Right lung (tissue), 10 donors: ENCODE measurements at places on chromosomes 6 and 20. TPM values are rescaled to one million over a fixed set of nuclear protein-coding genes. Genes with fewer than 3 reads are reported as not detected.

- DNase-seq, result no peak
Measured at GRCh38 chr20:62235001-62235776, 3.1 kb upstream of the OSBPL2 start.

GRCh38 chr20:14334306-14334930 is 3.0 kb downstream of the FLRT3 start:
- no peak for DNase-seq

DNA sequence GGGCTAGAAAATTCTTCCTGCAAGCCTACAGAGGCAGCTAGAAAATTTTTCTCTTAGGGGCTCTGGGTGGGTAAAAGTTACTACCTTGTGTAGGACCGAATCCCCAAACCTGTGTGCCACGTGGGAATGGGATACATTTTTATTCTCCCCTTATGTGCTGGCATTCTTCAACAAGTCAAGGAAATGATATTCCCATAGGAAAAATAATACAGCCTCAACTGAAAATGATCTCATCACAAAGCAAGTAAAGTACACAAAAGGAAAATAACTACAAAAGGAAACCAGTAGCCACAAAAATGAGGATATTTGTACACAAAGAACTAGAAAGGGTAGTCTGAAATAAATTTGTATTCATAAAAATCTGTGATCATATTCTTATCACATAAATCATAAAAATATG is 298.1 kb downstream of the LAMA2 start:
- DNase-seq, result no peak

Gene BPIFB3
- polyA plus RNA-seq, result not detected

- no peak for DNase-seq
Measured at GRCh38 chr6:7721649-7722048, 4.2 kb upstream of the BMP6 start.

DNA sequence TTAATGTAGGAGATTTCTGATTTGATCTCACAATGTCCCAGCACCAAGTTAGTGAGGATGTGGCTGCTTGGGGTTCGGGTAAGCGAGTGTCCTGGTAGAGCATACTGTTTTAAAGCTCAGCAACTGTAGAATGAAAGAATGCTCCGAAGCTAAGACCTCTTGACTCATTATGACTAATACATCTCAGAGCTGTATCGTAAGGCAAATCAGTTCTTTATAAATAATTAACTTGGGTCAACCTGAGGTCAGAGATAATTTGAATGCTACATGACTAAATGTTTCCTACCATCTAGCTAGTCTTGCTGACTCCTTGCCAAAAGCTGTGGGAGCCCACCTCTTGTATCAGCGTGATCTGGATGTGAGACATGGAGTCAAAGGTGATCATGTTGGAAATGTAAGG is 128.8 kb upstream of the PDE7B start:
- DNase-seq, result no peak

Gene EPM2A
- polyA plus RNA-seq, result 6.8 TPM

DNA sequence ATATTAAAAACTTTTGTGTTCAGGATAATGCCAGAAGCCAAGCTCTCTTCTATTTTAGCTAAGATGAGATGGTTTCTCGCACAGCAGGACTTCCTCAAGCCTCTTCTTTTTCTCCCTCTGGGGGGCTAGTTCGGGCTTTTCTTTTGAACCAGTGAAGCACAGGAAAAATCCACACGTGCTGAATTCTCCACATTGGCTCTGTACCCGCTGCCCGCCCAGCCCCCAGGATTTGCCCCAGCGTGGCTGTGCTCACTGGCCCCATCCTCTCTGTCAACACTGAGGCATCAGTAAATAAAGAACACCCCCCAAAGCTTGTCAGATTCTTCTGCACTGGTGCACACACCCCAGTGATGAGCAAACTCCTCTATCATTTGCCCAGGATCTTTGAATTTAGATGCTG is 232.8 kb downstream of the ZNF217 start:
- no peak for DNase-seq

DNA sequence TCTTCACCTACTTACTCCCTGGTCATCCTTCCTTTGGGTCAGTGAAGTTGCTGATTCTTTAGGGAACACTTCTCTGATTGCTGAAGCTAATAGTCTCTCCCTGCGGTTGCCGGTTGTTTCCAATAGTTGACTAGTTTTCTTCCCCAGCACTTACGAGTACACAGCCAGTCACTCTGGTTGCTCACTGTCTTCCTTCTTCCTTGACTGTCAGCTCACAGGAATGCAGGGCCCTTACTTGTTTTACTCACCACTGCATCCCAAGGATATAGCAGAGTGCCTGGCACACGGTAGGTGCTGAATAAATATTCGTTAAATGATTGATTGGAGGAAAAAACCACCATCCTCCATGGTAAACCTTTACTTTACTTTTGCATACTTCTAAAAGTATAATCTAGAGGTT is 345.0 kb downstream of the QKI start:
- no peak for DNase-seq

- no peak for DNase-seq
Measured at GRCh38 chr20:45189067-45189609, 14.4 kb downstream of the PI3 start.

- no peak for DNase-seq
Measured at GRCh38 chr6:129645106-129645829, 64.7 kb downstream of the ARHGAP18 start.

DNA sequence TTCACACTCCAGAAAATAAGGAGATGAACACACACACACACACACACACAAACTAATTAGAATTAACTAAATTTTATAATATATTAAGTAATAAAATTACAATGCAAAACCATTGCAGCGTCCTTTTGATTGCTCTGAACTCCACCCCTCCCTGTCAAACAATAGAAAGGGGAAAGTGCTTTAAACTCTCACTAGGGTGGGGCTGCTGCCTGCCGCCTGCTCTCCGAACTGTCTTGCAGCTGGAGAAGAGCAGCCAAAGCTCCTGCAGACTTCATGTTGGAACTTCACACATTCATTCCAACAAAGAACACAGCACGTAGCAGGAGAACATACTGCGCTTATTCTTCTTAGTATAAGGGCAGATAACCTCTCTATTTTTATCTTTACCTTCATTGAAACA is 83.2 kb downstream of the GCLC start:
- no peak for DNase-seq

DNA sequence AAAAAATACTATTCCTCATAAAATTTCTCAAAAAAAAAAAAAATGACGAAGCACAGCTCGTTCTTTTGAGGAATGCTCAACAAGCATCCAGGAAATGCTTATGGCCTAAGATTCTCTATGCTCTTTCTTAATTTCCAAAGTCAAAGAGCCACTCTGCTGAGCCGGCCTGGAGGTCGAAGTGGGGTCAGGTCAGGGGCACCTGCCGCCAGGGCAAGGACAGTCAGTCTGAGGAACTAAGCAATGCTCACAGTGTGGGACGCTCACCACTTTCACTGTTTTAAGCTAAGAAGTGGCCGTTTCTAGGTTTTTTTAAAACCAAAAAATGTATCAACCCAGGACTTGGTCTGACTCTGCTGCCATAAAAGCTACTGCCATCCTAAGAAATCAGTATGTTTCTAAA is 17.3 kb downstream of the YTHDF1 start:
- DNase-seq, result no peak

DNA sequence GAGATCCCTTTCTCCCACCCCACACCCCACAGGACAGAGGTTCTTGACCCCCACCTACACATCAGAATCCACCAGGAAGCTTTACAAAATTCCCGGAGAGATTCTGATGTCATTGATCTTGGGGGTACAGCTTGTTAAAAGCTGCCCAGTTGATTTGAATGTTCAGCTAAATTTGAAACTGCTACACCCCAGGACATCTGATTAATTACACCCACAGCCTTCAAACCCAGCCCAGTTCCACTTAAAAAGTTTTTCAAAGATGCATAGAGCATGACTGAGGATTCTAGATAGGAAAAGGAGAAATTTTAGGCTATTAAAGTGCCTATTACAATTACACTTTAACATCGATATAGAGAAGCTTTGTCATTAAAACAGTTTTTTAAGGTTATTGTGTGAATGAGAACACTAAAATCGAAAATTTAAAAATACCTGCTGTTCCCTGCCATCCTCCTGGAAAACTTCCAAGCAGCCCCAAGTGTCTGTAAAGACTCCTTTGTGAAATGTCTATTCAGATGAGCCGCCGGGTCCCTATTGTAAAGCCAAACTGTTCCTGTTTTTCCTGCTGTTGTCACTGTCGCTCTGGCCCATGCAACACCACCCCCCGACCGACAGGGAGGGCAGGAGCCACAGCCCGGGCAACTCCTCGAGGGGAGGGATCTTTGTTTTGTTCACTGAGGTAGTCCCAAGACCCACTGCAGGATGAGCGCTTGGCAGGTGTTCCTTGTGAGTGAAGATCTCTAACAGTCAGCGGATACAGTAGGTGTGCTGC is 132.5 kb upstream of the PHACTR3 start:
- DNase-seq, result no peak

DNA sequence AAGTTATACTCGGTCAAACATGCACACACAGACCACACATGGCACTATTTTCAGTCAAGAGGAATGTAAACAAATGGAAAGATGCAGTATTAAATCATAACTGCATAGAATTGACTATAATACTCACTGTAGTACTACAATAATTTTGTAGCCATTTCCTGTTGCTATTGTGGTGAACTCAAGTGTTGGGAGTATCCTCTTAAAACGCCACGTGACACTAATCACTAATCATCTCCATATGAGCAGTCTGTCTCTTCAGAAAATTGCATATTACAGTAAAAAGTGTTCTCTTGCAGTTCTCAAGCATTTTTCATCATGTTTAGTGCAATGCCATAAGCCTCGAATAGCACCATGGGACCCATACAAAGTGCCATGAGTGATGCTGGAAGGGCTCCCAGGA is 258.7 kb upstream of the ID4 start:
- no peak for DNase-seq

DNA sequence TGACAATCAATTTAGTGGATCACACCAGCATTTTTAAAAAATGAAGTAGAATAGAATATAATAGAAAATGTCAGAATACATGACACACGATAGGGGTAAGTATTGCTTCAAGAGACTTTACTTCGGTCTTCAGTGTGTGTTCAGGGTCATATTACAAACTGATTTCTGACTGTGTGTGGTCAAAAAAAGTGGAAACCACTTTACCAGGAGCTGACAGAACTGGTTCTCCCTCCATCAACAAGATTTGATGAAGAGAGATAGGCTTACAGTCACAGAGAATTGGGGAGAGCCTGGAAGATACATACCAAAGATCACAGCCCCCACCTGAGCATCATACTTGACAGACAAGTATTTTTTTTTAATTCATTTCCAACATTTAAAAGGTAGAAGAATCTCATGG is 21.7 kb downstream of the ARMC2 start:
- DNase-seq, result no peak

Gene SCRT2
- polyA plus RNA-seq, result not detected

Gene KCNQ5
- 2.8 TPM for polyA plus RNA-seq

DNA sequence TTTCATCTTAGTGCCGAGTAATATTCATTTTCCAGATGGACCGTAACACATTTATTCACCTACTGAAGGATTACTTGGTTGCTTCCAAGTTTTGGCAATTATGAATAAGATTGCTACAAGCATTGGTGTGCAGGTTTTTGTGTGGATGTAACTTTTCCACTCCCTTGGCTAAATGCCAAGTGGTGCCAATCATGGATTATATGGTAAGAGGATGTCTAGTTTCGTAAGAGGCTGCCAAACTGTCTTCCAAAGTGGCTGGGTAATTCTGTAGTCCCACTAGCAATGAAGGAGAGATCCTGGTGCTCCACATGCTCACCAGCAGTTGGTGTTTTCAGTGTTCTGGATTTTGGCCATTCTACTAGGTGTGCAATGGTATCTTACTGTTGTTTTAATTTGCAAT is 117.1 kb downstream of the IRF4 start:
- no peak for DNase-seq

- DNase-seq, result no peak
Measured at GRCh38 chr6:31683591-31683990, 2.7 kb upstream of the LY6G5C start.

GRCh38 chr6:71599359-71599758 is 287.0 kb upstream of the RIMS1 start:
- no peak for DNase-seq

DNA sequence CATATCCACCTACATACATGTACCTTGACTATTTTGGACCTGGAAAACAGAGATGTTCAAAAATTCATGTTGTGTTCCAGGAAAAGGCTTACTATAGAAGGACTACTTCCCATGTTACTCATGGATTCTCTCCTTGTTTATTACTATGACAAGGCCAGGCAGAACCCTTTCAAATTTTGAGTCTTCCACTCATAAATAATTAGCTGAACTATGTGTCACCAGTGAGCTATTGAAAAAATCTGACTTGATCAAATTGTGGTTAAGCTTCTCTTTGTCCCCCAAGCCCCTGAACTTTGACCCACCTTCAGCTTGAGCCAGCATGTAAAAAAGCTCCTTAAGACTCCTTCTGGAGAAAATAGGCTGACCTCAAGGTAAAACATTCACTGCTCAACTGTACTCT is 1142.8 kb upstream of the EYS start:
- DNase-seq, result no peak

- no peak for DNase-seq
Measured at GRCh38 chr6:108169464-108170331, 3.9 kb downstream of the NR2E1 start.

Gene PNPLA1
- 0.13 TPM for polyA plus RNA-seq

DNA sequence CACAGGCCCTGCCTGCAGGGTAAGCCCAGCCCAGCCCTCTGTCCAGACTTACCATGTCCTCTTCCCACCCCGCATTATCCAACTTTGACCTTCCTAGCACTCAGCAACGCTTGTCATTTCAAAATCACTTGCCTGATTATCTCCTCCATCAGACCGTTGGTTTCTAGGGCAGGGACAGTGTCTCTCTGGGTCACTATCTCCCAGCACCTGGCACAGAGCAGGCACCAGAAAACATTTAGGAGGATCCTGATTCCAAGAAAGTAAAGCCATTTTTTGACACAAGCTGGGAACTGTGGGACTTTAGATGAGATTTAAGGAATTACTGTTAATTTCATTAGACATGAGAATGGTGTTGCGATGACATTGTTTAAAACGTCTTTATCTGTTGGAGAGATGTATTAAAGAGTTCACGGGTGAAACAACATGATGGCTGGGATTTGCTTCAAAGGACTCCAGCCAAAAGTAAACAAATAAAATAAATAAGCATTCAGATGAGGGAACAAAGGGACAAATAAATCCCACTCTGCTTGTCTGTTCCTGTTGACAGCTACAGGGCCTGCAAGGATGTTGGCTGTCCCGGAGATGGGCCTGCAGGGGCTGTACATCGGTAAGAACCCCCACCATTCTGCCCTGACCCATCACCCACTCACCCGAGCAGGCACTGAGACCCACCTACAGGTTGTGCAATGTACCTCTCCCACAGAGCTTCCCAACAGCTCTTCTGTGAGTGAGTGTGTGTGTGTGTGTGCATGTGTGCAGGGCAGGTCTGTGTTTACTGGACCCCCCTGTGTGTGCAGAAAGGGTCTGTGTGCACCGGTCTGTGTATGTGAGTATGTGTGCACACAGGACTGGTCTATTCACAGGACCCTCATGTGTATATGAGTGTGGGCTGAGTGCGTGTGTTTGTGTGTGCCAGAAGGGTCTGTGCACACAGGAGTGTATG is 5.9 kb downstream of the HSPA12B start:
- DNase-seq, result no peak
